CD4-positive, alpha-beta T cell treated with Interleukin-6 at 100 ng/mL for 8 hours (primary cell): ENCODE measurements at places on chromosomes 2 and 18.

DNA sequence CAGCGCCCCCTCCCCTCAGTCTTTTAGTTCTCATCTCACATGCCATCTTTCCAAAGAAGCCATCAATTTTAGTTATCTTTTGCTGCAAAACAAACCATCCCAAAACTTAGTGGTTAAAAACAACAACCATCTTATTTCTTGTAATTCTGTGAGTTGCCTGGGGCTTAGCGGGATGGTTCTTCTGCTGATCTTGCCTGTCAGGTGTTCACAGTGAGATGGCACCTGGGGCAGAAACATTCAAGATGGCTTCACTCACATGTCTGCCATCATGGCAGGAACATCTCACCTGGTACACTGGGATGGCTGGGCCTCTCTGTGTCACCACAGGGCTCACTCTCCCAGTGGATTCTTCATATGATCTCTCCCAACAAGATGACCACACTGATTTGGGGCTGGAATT is 144.5 kb upstream of the MSH6 start:
- no peak for DNase-seq

DNA sequence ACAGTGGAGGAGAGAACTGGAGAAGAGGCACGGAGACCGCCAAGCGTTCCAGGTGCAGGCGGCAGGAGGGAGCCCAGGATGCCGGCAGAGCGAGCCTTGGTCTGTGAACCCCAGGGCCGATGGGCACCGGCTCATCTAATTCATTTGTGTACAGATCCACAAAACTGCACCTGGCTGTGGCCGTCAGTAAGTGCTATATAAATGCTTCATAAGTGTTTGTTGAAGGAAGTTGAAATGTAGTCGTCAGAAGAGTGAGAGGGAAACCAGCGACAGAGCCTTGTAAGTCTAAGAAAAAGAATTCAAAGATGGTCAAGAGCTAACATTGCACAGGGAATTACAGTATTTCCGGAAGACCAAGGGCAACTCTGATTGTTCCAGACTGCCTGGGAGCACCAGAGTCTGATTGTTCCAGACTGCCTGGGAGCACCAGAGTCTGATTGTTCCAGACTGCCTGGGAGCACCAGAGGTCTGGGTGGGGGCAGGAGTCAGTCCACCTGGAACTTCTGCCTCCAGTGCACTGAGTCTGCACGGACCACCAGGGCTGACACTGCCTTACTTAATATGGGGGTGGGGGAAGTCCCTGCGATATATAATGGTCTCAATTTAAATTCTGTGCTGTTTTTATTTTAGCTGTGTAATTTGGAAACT is 112.3 kb downstream of the BCL2 start:
- DNase-seq, result no peak

- DNase-seq, result no peak
These were observed 3.1 kb upstream of the ARID5A start for GRCh38 chr2:96533292-96534073.

DNA sequence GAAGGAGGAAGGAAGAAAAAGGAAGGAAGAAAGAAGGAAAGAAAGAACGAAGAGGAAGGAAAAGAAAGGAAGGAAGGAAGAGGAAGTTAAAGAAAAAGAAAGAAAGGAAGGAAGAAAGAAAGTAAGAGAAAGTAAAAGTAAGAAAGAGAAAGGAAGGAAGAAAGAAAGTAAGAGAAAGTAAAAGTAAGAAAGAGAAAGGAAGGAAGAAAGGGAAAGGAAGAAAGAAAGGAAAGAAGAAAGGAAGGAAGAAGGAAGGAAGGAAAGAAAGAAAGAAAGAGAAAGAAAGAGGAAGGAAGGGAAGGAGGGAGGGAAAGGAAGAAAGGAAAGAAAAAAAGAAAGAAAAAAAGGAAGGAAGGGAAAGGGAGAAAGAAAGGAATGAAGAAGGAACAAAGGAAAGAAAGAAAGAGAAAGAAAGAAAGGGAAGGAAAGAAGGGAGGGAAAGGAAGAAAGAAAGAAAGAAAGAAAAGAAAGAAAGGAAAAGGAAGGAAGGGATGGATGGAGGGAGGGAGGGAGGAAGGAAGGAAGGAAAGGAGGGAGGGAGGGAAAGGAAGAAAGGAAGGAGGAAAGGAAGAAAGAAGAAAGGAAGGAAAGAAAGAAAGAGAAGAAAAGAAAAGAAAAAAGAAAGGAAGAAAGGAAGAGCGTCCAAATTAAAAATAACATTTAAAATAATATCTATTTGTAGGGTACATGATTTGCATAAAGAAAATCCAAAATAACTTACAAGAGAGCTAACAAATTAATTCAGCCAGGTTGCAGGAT is 827.9 kb downstream of the TSN start:
- no peak for DNase-seq

DNA sequence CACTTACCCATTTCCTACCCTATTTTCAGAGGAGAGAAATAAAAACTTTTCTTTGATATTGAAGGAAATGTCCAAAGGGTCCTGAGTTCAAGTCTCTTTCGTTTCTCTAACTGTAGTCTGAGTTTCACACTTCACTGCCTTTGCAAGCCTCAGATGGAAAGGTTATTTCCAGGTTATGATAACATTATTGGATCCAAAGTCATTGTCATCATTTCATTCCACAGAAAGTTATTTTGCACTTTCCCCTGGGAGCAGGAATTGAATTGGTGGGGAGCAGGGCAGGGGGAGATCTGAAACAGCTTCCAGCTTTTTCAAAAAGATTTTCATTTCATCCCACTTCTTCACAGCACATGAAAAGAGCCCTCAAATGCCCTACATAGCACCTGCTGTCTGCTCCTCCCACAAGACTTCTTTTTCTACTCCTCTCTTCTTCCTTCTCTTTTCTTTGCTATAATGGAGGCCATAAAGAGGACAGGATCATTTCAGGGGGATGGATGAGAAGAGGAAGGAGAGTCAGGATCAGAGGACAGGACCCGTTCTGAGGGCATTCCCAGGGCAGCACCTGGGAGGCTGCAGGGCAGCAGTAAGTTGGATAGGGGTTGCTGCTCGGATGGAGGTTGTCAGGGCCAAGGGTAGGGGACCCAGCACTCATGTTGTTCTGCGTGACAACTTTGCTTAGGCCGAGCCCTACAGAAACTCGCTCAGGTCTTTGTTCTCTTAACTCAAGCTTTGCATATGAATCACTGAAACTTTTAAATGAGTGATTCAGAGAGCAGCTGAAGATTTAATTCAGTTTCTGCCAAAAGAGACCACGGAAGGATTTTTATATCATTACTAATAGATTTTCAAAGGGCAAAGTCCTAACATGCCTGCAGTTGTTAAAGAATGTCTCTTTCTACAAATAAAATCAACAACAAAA is 11.4 kb upstream of the GALNT5 start:
- no peak for DNase-seq

DNA sequence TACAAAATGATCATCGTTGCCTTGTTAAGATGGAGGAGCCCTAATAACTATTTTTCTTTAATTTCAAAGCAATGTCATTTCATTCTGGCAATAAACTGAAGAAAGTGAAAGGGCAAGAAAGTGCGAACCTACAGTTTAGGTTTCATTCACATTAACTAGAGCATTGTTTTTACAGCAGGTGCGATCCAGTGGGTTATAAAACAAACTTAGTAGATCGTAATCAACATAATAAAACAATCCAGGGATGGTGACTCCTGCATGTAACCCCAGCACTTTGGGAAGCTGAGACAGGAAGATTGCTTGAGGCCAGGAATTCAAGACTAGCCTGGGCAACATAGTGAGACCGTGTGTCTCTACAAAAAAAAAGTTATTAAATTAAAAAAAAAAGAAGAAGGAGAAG is 51.1 kb downstream of the AP1S3 start:
- no peak for DNase-seq

DNA sequence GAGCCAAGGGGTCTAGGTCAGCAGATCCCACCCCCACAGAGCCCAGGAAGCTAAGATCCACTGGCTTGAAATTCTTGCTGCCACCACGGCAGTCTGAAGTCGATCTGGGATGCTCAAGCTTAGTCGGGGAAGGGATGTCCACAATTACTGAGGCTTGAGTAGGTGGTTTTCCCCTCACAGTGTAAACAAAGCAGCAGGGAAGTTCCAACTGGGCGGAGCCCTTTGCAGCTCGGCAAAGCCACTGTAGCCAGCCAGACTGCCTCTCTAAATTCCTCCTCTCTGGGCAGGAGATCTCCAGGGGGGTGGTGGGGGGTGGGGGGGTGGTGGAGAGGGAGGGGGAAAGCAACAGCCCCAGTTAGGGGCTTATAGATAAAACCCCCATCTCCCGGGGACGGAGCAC is 419.5 kb downstream of the NUP35 start:
- DNase-seq, result no peak

- DNase-seq, result no peak
These were observed 30.4 kb downstream of the EPAS1 start for GRCh38 chr2:46327627-46328026.

GRCh38 chr2:146814971-146815370 is 1029.9 kb upstream of the ACVR2A start:
- DNase-seq, result no peak
